Stimulated activated CD4-positive, alpha-beta T cell treated with anti-CD3 and anti-CD28 coated beads, Interleukin-1b, Interleukin-23, amount 100 ng/mL, for 1 hour (primary cell): ENCODE measurements at places on chromosomes 12 and 14.

- no peak for DNase-seq
These were observed 27.6 kb downstream of the TSPAN11 start for GRCh38 chr12:30953951-30954751.

DNA sequence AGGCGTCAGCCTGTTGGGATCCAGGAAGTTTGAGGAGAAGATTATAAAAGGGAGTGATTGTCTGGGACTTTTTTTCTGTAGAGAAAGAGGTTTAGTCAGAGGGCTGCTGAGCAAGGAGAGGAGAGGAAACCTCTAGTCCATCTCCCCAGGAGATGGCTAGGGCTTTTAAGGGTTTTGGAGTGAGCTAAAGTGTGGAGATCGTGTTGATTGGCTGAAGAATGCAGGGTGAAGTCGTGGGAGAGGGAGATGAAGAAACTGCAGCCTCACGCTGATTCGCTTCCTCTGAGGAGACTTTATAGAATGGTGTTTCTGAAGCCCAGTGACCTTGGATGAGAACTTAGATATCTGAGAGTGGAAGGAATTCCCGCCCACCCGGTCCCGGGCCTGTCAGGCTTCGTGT lies 193.7 kb upstream of the PWP1 start:
- DNase-seq = no peak

DNA sequence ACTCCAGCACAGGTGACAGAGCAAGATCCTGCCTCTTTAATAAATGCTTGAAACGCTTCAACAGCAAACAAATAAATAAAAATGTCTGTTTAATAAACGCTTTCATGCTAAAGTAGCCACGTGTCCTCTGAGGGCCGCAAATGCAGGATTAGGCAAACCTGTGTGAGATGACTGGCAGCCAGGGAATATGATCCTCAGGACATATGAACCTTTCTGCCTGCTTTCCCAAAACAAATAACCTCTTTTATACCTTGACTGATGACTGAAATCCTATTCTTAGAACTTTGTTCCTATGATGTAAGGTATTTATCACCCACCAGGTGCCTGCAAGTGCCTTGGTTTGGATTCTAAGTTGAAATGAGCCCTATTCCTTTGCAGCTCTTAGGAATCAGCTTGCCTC lies 14.5 kb upstream of the FLVCR2 start:
- DNase-seq = no peak

- DNase-seq = no peak
These were observed 176.7 kb upstream of the ATF7IP start for GRCh38 chr12:14188744-14189143.

DNA sequence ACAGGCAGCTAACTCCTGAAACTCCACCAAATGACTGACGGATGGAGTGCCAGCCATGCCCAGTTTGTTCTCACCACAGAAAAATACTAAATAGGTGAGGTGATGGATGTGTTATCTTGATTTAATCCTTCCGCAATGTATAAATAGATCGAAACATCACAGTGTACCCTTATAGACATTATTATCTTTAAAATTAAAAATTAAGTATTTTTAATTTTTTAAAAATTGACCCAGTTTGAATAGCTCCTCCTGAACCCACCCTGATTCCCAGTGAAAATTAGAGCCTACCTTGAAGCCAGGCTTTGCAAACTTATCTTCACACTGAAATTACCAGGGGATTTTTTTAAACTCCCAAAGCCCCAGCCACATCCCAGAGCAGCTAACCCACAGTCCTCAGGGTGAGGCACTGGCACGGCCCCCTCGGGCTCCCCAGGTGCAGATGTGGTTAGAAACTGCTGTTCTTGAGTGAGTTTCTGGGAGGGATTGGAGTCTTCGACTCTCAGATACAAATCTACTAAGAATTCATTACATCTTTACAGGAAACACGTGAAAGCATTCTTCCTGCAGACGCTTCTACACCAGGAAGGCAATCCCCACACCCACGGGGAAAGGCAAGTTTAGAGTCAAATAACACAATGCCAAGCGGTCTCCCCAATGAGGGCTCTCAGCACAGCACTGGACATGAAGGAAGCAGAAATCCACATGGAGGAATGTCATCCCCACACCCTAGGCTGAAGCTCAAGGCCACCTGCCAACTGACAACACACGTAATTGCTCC lies 126.4 kb downstream of the RIMBP2 start:
- DNase-seq = no peak

GRCh38 chr12:92927436-92928281 lies 1.4 kb downstream of the EEA1 start:
- DNase-seq = no peak

GRCh38 chr14:23078692-23079116 lies 16.2 kb downstream of the ACIN1 start:
- no peak for DNase-seq

DNA sequence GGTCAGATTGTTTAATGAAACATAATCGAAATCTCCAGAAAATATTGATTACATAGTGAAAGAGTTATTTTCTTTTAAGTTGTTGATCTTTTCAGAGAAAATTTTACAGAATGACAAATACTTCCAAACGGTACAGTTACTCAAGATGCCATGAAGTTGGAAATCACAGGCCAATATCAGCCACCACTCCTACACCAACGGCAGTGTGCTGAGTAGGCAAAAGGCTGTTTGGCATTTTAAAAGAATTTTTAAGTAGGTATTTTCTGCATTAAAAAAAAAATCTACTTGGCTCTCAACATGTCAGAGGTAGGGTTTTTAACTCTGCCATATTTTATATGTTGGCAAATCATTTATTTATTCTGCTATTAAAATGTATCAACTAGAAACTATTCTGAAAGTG lies 21.7 kb downstream of the SLC38A4 start:
- DNase-seq = no peak

GRCh38 chr14:99133636-99134515 lies 138.1 kb downstream of the BCL11B start:
- DNase-seq = no peak

DNA sequence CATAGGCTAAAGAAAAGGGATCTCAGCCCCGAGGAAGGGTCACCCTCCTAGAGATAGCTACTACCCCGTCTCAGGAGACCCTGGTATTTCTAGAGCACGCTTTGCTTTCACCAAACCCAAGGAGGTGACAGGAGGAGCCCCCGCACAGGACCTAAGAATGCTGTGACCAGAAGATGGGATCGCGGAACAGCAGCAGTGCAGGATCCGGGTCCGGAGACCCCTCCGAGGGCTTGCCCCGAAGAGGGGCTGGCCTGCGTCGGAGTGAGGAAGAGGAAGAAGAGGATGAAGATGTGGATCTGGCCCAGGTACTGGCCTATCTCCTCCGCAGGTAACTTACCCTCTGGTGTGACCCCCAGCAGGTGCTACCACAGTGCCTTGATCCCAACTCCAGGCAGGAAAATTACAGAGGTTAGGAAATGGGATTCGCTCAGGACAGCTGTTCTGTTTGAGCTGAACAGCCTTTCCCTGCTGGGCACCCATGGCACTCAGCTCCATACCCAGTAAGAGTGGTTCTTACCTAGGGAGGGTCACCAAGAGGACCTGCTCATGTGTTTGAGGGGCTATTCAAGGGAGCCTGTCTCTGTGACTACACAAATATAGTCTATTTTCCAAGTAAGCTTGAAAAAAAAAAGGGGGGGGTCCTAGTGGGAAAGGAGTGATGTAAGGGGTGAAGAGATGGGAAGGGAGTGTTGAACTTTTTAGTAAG lies 826 bp upstream of the NRL start:
- no peak for DNase-seq
